ENCODE measurements at places on chromosomes 3 and 15.

DNA sequence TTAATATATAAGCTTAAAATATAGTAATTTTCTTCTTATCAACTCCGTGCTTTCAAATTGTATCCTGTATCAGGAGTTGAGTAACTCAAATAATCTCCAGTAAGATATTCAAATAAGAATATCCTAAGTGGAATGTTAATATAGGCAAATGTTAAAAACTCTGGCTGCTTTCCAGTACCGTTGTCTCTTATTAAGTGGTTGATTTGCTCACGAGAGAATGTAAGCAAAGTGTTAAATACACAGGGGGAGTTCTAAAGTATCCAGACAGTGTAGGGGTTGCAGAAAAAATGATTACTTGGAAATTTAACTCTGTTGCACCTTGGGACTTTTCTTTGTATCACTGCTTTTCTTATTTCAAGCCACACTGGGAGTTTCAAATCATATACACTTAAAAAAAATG lies 478.9 kb upstream of the TBL1XR1 start:
- DNase-seq = no peak

DNA sequence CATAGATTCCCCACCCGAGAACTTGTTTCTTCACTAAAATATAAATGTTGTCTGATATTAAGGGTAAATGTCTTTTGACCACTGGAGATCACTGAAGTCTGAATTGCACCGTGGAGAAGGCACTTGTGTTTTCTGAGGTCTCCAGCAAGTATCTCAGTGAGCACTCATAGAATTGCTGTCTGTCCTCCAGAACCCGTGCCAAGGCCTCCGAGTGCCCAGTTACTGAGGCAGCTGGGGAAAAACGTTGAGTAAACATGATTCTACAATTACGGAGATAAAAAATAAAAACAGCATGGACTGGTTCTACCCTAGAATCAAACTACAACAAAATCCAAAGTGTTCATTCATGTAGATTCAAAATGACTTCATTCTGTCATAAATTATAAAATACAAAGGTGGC lies 60.0 kb downstream of the MLH1 start:
- no peak for DNase-seq

DNA sequence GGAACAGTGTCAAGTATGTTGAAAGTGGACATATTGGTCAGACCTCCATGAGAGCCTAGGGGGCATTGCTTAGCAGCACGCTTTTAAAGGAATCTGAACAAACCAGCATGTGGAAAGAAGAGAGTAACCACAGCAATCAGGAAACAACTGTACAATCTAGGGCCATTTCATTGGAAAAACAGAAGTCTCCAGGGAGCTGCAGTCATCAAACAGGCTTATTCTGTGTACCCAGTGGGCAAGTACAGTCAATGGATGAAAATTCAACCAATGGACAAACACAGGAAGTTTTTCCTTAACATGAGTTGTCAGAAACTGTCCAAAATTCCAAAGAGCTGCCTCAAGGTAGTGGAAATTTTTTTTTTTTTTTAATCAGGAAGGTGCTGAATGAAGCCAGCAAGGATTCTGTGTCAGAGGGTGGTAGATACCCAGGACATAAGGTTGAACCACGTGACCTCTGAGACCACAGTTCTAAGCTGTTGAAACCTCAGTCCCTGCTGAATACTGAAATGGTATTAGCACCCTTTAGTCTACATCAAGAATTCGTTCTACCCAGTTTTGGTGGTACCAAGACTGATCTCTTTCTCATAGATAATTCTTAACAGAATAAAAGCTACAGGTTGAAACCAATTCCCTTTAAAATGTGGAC lies 4.4 kb upstream of the DLG1 start:
- no peak for DNase-seq

DNA sequence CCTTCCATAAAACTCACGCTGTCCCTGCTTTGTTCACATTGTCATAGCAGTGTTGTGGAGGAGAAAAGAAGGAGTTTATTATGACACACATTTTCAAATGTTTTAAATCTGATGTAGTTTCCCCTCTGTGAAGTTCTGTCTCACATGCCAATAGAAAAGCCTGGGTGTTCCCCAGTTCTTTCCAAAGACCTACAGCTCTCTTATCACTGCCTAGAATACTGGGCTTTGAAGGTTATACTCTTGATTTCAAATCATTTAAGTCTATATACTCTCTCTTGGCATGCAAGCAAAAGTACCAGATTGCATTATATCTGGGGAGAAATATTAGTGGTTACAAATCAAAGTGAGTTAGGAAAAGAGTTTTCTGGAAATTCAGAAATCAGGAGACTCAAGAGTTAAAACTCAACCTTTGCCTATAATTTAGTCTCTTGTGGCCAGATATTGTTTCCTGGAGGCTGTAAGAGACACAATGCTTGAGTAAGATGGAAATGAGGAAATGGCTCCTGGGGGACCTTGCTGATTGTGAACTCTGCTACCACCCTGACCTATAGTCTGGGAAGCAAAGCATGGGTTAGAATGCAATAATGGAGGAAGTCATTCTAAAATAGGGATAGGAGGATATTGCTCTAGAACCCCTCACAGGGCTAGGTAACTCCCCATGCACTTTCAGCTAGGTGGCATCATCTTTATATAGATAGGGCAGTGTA lies 182.8 kb downstream of the KCNAB1 start:
- DNase-seq = no peak

DNA sequence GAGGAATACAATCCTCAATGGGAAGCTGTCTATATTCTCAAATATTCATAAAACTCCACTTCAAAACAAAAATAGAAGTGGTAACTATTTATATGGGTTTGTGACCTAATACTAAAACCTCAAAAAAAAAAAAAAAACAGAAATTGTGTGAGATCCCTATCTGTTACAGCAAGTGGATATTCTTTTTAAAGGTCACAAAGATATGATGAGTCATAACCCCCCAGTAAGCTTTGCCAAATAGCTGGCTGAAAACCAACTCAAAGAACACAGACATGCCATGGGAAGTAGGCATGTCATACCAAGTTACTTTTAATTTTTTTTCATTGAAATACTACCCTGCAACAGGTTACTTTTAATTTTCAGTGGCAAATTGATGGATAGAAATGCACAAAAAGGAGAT lies 62.5 kb downstream of the CBLB start:
- no peak for DNase-seq

DNA sequence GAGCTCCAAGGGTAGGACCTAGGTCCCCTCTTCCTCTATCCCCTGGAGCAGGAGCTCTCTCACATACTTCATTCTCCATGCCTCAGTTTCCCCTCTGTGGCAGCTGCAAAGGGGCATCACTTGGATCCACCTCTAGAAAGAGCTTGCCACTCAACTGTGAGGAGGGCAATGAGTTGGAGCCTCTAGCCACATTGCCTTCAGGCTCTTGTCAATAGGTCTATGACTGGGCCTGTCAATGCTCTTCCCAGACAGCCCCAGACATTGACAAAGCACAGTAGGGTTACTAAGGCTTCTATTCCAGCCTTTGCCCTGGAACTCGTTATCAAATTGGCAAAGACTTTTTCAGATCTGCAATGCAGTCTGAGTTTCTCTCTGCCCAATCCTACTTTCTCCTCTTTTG lies 4.4 kb upstream of the VIPR1 start:
- peak; percentile 4 for DNase-seq

DNA sequence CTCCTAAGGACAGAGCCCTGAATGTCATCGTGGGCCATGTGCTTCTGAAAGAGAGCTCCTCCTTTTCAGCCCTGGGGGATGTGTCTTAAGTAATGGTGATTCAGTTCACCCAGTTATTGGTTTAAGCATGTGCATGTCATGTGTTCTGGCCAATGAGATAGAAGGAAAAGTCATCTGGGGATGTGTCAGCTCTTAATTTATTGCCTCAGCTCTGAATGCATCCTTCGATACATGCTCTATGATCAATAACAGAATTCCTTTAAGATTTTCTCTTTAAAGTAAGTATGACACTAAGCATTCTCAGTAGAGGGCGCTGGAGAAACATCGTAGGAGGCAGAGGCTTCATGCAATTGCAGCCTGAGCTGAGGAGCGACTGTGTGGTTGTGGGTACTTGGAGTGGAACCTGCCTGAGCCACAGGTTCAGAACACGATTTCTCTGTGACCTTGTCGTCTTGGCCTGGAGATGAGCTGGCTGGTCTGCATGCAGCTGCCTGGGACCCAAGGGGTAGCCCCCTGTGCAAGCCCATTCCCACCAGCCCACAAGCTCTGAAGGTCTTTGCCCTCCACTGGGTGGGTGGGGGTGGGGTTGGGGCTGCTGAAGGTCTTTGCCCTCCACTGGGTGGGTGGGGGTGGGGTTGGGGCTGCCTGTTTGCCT lies 69.5 kb downstream of the C3orf38 start:
- DNase-seq = no peak

DNA sequence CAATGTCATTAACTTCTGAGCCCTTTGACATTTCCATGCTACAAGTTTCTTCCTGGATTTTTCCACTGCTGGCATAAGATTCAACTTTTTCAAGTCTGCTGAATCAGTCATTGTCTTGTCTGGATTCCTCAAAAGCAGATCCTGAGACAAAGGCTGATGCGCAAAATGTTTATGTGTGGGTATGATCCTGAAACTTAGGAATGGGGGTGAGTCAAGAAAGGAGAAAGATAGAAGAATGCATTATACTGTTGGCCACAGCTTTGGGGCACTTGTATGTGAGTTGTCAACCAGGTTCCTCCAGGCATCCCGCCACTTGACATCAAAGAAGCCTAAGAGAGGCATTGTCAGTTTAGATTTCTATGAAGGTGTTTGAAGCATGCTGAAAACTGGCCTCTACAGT lies 50.4 kb downstream of the FOXB1 start:
- DNase-seq = no peak

DNA sequence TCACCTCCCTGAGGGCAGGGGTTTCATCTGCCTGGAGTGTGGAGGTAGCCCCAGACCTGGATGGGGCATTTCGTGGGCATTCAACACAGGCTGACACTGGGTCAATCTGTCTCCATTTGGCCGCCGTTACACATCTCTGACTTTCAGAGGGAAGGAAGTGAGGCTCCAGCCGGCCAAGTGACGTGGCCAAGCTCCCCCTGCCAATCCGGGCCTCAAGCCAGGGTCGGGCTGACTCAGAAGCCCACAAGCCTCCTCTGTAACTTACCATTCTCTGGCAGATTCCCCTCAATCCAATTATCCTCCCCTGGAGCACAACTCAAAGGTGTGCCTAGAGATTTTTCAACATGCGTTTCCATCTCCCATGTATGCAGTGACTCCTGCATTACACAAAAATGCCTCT lies 227.6 kb downstream of the KLF13 start:
- no peak for DNase-seq

GRCh38 chr3:194766845-194767244 lies 81.2 kb downstream of the FAM43A start:
- no peak for DNase-seq

DNA sequence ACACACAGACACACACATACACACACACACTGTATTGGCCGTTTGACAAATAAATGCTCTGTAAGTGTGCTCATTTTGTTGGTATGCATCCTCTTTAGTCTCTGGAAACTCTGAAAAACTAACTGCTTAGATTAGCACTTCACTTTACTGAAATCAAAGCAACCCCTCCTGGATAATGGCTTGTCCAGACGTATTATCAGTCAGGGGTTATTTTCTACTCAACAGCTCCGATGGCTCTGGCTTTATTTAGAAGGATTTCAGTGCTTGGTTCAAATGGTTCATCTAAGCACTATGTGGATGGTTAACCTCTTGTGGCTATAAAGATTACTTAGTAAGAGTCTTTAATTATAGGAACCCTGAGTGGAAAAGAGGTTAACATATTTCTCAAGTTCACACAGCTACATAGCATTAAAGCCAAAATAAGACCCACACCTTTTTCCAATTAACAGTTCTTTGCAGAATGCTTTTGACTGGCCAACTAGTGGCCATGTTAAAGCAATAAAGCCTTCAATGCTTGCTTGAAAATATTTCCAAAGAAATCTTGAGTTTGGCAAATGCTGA lies 516.1 kb upstream of the NAALADL2 start:
- DNase-seq = no peak

DNA sequence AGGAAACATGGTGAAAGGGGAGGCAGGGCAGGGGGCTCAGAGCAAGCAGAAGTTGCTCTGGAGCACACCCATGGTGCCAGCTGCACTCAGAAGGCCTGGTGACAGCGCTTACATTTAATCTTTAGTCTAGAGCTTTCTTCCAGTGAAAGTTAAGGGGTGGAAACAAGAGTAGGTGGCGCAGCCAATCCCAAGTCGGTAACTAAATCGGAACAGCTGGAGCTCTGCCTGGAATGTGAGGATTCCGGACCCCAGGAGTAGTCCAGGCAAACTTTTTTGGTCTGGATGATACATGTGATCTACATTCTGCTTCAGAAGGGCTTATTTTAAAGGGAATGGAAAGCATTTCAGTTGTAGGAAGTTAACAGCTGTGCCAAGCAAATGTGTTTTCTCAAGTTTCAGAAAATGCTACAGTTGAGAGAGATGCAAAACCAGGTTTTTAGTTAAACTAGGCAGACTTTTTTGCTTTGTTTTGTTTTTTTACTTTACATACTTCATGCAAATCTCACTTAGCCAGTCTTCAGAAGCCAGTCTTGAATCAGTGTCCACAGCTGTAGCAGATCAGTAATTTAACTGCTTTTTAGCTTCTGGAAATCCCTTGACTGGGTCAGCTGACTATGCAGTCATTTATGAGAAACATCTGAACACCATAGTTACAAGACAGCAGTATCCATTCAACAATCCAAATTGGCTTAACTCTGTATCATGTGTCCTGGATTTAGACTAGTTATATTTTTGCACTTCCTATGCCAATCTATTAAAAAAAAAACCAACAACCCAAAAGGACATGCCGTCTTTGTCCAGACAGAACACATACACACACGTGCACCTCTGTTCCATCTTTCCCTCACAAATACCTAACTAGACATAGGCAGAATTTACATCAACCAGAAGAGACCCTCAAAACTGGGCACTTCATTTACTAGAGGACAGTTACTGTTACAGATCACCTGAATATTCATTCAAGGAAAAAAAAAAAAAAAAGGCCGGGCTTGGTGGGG lies 33.2 kb downstream of the ZNF106 start:
- DNase-seq = no peak

- no peak for DNase-seq
These were observed 57.7 kb downstream of the SEMA5B start for GRCh38 chr3:122969585-122970469.

- no peak for DNase-seq
These were observed 31.5 kb upstream of the LAMP3 start for GRCh38 chr3:183193762-183194689.

DNA sequence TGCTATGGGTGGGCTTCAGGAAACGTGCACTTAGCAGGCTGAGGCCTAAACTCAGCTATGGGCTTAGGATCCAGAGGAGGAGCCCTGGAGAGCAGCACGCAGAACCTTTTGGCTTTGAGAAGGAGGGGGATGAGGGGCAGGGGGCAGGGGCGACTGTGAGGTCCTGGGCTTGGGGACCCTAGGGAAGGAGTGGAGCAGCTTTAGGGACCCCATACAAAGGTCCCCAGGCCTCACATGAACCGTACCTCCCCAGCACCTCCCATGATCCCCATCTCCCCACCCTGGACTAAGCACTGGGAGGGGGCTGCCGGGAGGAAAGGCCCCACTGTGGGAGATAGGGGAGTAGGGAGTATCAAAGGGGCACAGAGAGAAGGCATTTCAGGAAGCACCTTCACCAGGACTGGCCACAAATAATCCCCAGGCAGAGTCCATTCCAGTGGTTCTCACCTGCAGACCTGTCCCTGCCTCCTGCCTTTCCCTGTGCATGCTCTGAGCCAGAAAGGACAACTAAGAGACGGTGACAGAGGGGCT lies 62.0 kb upstream of the KLF13 start:
- no peak for DNase-seq

Measured in activated B cell treated with CpG ODN at 0.5 μM for 24 hours (primary cell).